Uterus (tissue), 4 donors: ENCODE measurements at places on chromosomes 5 and 9. TPM values are rescaled to one million over a fixed set of nuclear protein-coding genes. Genes with fewer than 3 reads are reported as not detected.

DNA sequence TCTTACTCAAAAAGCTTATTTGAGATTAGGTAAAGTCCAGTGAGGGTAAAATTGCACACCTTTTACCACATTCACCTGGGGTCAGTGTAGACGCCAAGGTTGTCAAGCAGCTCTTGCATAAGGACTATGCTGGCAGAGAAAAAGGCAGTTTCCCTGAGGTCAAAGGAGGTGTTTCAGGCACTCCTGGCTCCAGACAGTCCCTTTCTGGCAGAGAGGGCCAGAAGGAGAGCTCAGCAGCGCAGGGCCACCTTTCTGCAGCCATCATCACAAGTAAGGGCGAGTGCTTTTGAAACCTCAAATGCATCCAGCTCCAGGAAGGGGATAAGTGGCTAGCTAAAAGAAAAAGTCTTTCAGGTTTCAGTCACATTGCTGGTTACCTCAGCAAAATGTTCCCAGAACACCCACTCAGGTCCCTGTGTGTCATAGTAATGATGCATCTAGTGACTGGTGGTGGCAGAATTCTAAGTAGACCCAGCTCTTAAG is 16.7 kb upstream of the IL13 start:
- no peak overlapping the region for H3K4me3 ChIP-seq
- H3K4me1 ChIP-seq, result no peaks in the 10 kb centered on the region
- no peaks in the 10 kb centered on the region for H3K27me3 ChIP-seq
- no peaks in the 10 kb centered on the region for H3K36me3 ChIP-seq

Gene HACD4
- 4.0 TPM for total RNA-seq

Gene FCN1
- total RNA-seq, result 5.2 TPM

Gene DBH
- total RNA-seq, result not detected

GRCh38 chr9:21505425-21506179 is 23.5 kb upstream of the IFNE start:
- H3K4me1 ChIP-seq, result no peaks in the 10 kb centered on the region
- DNase-seq, result no peak
- no peak overlapping the region for H3K4me3 ChIP-seq
- H3K36me3 ChIP-seq, result no peaks in the 10 kb centered on the region
- H3K27me3 ChIP-seq, result no peaks in the 10 kb centered on the region
- H3K27ac ChIP-seq, result no peak overlapping the region

GRCh38 chr9:79812099-79812498 is 240.3 kb downstream of the TLE4 start:
- no peaks in the 10 kb centered on the region for H3K27me3 ChIP-seq
- H3K4me1 ChIP-seq, result no peaks in the 10 kb centered on the region
- no peak overlapping the region for H3K4me3 ChIP-seq

GRCh38 chr5:172910828-172911627 is 48.2 kb upstream of the RPL26L1 start:
- no peaks in the 10 kb centered on the region for H3K4me1 ChIP-seq
- no peaks in the 10 kb centered on the region for H3K27me3 ChIP-seq
- H3K27ac ChIP-seq, result peak overlapping the region; percentile 74
- H3K4me3 ChIP-seq, result no peak overlapping the region
- no peaks in the 10 kb centered on the region for H3K36me3 ChIP-seq

DNA sequence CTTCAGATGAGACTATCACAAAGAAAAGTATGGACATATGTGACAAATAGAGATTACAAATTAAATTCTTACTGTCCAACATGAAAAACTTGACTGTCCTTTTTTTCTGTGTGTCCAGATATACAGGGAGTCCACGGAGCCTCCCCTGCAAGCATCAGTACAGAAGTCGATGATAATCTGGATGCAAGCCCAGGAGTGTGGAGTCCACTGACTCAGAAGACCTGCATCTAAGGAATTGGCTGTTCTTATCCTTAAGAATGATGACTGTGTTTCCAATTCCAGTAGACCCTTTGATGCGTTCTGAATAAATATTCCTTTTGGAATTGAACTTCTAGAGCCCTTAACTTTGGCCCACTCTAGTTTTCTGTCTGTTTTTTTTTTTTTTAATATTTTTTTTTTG is 56.7 kb upstream of the TAF11L2 start:
- no peak overlapping the region for H3K4me3 ChIP-seq
- no peaks in the 10 kb centered on the region for H3K4me1 ChIP-seq
- no peaks in the 10 kb centered on the region for H3K36me3 ChIP-seq
- no peak for DNase-seq

GRCh38 chr5:91983869-91984268 is 600.8 kb upstream of the ARRDC3 start:
- no peaks in the 10 kb centered on the region for H3K4me1 ChIP-seq
- no peak overlapping the region for H3K4me3 ChIP-seq
- H3K27ac ChIP-seq, result no peak overlapping the region
- H3K27me3 ChIP-seq, result no peaks in the 10 kb centered on the region

- no peaks in the 10 kb centered on the region for H3K36me3 ChIP-seq
- no peak overlapping the region for H3K4me3 ChIP-seq
- no peaks in the 10 kb centered on the region for H3K4me1 ChIP-seq
- H3K27me3 ChIP-seq, result no peaks in the 10 kb centered on the region
These were observed 100.9 kb upstream of the DPYSL3 start for GRCh38 chr5:147610798-147611197.

GRCh38 chr5:56514245-56514644 is 281.1 kb upstream of the ANKRD55 start:
- no peak for DNase-seq
- no peaks in the 10 kb centered on the region for H3K27me3 ChIP-seq
- H3K4me1 ChIP-seq, result no peaks in the 10 kb centered on the region
- no peak overlapping the region for H3K27ac ChIP-seq
- no peaks in the 10 kb centered on the region for H3K36me3 ChIP-seq
- no peak overlapping the region for H3K4me3 ChIP-seq

DNA sequence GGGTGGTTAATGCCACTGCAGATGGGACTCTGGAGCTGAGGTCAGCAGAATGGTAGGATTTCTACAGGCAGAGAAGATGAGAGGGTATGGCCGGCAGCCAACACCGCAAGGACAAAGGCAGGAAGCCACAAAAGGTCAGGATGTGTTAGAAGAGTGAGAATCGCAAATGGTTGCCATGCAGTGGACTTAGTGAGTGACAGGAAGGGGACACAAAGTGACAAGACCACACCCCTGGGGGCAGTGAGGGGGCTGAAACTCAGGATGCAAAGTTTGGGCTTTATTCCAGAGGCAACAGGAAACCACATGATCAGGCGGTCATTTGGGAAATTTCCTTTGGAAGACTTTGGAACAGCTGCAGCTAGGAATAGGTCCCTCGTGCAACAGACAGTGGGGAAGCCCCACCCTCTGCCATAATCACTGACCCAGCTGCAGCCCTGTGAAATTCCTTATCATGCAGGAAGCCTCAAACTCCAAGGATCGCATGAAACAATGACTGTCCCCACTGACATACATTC is 14.2 kb upstream of the CCDC180 start:
- H3K4me3 ChIP-seq, result no peak overlapping the region
- H3K4me1 ChIP-seq, result no peaks in the 10 kb centered on the region
- no peak for DNase-seq
- H3K36me3 ChIP-seq, result no peaks in the 10 kb centered on the region

- H3K27me3 ChIP-seq, result no peaks in the 10 kb centered on the region
- H3K4me3 ChIP-seq, result no peak overlapping the region
- DNase-seq, result no peak
- no peaks in the 10 kb centered on the region for H3K36me3 ChIP-seq
- no peaks in the 10 kb centered on the region for H3K4me1 ChIP-seq
These were observed 47.3 kb downstream of the SEC61B start for GRCh38 chr9:99269416-99269815.

DNA sequence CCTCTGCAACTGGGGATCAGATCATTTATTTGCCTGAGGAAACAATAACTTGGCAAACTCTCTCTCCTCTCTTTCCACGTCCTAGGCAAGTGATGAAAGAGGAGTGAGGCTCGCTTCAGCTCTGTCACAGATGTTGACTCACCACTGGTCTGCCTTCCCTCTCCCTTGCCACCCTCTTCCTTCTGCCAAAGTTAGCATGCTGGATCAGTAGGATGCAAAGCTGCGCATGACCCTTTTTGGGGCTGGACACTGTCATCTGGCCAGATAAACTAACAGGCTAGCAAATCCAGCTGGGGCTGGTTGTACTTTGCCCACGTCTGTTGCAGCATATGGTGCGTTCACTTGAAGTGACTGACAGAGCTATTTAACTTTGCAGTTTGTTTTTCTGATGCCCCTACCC is 36.2 kb upstream of the SMARCA2 start:
- no peaks in the 10 kb centered on the region for H3K4me1 ChIP-seq
- no peaks in the 10 kb centered on the region for H3K27me3 ChIP-seq
- H3K4me3 ChIP-seq, result no peak overlapping the region
- H3K36me3 ChIP-seq, result no peaks in the 10 kb centered on the region
- H3K27ac ChIP-seq, result no peak overlapping the region
